Inflammatory macrophage treated with lipopolysaccharide for 4 hours (primary cell): ENCODE measurements at places on chromosomes 3 and 15.

- DNase-seq: no peak
Observed at GRCh38 chr3:174325834-174326700, 533.1 kb upstream of the NAALADL2 start.

DNA sequence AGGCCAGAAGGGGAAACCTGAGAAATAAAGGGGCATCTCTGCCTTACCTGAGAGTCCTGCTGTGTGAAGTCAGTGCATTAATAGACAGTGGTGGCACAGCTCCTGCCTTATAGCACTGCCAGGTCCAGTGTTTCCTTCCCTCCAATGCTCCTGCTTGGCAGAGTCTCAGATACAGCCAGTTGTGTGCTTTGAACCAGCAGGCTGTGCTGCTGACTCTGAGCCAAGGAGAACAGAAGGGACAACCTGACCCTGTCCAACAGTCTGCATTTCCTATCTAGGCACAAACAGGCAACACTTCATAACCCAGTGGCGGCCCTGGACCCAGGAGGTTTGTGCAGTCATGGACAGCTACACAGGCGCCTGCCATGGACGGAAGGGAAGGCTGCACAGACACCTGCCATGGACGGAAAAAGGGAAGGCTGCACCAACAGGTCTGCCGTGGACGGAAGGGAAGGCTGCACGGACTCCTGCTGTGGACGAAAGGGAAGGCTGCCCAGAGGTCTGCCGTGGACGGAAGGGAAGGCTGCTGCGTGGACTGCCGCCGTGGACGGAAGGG lies 33.9 kb upstream of the PLXNA1 start:
- DNase-seq: no peak

DNA sequence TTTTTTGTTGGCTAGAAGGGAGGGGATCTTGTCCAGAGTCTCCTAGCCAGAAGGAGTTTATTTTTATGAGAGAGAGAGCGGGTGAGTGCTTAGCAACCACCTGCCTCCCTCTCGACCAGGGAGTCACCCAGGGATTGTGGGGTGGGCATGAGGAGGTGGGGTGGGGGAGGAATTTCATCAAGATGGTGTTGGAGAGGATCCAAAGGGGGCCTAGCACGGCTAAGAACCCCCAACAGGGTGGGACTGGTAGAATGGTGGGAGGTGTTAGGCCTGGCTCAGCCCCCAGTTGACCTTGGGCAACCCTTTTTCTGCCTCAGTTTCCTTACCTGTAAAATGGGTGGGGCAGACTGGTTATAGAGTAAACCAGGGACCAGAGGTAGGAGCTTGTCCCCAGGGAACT lies 1.8 kb downstream of the SLC6A6 start:
- DNase-seq: no peak

GRCh38 chr3:116388867-116389385 lies 56.4 kb downstream of the LSAMP start:
- DNase-seq: no peak

DNA sequence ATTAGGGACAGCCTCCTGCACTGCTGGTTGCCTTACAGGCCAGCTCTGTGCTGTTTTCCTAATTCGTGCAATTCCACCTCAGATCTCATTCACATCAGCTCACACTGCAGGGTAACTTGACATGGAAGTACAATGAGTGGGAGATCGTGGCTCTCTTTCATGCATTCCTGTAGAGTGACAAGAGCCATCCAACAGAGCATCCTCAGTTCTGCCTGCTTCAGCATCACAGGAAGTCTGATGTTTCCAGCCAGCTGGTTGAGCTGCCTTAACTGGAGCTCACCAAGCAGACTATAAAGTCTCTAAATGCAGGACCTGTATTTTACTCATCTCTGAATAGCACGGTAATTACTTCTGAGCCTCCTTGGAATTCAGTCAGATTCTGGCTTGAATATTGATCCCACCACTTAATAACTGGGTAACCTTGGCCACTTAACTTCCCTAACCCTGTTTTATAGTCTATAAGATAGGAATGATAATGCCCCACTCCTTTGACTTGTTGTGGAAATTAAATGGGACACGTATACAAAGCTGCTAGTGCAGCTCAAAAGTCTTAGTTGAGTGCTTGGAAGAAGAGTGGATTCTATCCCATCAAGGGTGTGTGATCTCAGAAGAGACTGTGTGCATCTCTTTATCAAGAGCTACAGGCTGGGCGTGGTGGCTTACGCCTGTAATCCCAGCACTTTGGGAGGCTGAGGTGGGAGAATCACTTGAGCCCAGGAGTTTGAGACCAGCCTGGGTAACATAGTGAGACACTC lies 1.4 kb upstream of the DIS3L start:
- no peak for DNase-seq

GRCh38 chr15:28935316-28935715 lies 49.5 kb downstream of the APBA2 start:
- DNase-seq: no peak

- DNase-seq: no peak
Observed at GRCh38 chr3:182730675-182731042, 62.6 kb upstream of the ATP11B start.

- no peak for DNase-seq
Observed at GRCh38 chr15:66038387-66039116, 169.3 kb downstream of the RAB11A start.

DNA sequence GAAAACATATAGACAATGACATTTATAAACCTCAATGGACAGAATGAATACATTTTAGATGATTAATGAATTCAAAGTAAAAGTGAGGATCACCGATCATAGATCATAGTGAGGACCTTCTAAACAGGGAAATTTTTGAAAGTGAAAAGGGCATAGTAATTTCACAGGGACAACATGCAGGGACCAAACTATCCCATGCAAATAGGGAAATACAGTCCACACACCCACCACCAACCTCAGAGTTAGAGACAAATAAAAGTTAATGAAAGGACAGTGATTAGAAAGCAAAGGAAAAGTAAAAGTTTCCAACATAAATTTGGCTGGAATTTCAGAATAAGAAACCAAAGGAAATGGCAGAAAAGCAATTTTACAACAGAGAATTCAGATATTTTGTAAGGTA lies 15.4 kb upstream of the CHRNA7 start:
- no peak for DNase-seq

- DNase-seq: peak; percentile 36
Observed at GRCh38 chr3:23991306-23991682, 46.2 kb downstream of the NR1D2 start.

- no peak for DNase-seq
Observed at GRCh38 chr15:24944954-24945353, 9.8 kb upstream of the SNRPN start.

DNA sequence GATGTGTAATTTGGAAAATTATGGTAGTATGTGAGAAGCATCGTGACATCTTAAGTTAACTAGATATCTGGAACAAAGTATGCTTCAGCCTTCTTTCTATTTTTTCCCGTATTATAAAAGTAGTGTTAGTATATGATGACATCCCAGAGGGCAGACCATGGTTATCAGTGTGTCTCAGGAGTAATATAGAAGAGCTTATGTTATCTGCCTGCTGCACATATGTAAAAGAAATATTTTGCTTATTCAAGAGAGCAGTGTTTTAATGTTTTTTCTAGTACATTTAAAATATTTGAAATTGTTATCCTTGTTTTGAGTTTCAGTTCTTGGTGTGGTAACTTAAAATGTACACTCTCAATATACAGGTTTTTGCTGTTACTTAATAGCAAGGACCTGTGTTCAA lies 24.1 kb downstream of the PLCL2 start:
- no peak for DNase-seq

GRCh38 chr15:100880897-100881242 lies 1.2 kb downstream of the ALDH1A3 start:
- no peak for DNase-seq

- DNase-seq: no peak
Observed at GRCh38 chr3:52600258-52600657, 63.9 kb downstream of the UQCC5 start.

DNA sequence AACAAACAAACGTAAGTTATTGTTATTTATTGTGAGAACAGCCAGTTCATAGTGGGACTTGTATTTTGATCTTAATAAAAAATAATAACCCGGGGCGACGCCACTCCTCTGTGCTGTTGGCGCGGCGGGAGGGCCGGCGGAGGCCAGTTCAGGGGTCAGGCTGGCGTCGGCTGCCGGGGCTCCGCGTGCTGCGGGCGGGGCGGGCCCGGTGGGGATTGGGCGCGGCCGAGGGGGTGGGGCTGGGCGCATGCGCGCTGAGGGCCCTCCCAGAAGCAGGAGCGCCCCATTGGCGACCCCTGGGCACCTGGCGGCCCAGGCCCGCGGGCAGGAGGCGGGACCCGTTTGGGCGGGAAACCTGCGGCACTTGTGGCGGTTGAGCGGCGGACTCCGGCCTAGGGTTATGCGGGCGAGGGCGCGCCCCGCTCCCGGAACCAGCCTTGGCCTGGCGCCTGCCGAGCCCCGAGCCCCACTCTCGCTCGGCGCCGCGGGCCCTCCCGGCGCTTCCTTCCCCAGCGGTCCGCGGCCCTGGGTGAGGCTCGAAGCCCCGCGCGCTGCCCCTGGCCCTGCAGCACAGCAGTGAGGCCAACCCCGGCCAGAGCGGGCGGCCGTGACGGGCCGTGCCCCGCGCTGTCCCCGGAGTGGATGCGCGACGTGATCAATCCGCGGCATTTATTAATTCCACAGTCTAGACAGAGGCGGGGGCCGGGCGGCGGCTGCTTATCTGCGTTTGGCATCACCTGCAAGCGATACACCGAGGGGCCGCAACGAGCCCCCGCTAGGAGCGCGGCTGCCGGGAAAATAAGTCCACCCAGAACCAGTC lies 6.0 kb downstream of the ISL2 start:
- DNase-seq: no peak

GRCh38 chr3:139016430-139017048 lies 4.2 kb downstream of the PRR23B start:
- DNase-seq: no peak

DNA sequence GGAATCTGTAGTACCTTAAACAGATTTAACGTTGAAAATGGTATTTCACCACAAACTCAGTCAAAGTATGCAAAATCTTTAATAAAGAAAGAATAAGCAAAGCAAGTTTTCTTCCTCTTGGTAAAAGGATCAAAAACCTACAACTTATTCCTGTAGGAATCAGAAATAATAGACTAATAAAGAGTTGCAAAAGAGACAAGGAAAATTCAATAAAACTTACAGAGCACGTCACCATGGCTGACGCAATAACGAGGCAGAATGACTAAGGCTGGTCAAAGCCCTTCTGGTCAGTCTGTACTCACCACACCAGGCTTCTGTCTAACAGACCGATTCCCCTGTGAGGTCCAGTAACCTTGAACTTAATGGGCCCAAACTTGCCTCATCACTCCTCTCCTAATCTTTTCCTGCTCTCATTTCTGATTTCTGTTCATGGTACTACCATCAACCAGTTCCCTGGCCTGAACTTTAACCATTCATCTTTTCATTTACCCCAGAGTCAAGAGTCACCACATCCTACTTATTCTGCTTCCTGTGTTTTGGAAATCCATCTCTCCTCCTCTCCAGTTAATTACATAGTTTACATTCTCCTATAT lies 5.0 kb downstream of the MASP1 start:
- DNase-seq: peak; percentile 57

DNA sequence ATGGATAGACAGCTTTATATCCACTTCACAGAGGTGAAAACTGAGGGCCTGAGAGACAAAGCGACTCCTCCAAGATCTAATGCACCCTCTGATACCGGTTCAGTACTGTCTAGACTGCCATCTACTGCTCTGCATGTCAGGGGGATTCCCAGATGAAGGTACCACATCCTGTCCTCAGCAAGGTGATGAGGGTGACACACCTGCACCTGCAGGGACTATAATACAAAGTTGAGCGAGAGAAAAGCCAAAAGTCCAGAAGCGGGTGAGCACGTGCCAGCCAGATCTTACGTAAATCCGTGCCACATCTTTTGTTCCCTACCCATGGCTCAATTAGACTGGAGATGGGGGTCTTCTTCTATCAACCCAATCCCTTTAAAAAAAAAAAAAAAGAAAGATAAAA lies 32.4 kb upstream of the HES1 start:
- DNase-seq: no peak

GRCh38 chr3:181567311-181568075 lies 144.2 kb upstream of the SOX2 start:
- no peak for DNase-seq

GRCh38 chr3:41997702-41998550 lies 36.0 kb upstream of the ULK4 start:
- no peak for DNase-seq

- DNase-seq: no peak
Observed at GRCh38 chr3:46542344-46542743, 23.8 kb downstream of the LRRC2 start.

DNA sequence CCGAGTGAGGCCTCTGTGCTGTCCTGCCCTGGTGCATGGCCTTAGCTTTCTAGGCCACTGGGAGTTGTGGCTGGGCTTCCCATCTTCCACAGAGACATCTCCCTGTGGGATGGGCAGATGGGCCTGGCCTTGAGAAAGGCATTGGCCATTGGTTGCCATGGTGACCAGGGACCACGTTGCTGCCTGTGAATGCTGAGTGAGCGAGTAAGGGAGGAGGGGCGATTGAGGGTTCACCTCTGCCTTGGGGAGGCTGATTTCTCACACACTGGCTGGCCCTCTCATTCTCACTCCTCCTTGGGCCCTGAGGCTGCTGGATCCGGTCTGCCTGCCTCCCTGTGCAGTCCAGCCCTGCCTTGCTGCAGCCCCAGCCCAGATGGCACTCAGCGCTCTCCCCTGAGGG lies 26.4 kb upstream of the DOCK3 start:
- DNase-seq: no peak

GRCh38 chr15:52805351-52806283 lies 15.5 kb upstream of the ONECUT1 start:
- DNase-seq: no peak

DNA sequence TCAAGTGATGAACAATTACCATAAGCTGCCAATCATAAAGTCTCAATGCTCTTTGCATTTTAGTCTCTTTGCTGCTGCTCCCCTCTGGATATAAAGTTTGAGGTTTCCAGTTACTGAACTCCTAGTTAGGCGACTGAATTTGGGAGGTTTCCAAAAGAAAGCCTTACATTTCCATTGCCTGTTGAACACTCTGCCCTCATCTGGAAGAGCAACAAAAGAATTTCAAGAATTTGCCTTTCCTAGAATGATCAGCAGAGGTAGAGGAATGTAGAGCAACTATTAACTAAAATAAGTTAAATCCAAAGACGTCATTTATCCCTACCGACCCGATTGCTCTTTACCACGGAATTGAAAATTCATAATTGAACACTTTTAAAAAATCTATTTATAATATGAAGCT lies 53.4 kb upstream of the PRICKLE2 start:
- no peak for DNase-seq

DNA sequence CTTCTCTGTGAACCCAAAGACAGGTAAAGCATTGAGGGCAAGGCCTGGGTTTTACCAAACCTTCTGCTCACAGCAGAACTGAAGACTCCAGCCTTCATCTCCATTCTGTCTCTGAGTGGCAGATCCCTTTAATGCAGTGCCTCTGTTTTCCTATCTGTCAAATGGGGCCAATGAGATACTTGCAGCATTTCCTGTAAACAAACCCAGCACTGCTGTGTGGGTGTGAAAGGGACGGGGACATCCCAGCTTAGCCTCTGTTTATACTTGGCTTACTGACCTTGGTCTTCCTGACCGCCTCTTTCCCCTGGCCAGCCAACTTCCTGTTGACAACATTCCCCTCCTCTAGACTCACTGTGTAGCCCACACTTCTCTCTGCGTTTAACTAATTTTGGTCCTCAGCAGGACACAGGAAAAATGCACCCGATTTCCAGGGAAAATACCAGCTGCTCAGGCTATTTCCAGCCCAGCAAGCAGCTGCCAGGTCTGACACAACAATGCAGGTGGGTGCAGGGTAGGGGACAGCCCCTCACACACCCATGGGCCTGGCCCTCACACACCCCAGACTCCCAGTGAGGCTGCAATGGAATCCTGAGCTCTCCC lies 105.9 kb upstream of the HERC1 start:
- DNase-seq: peak; percentile 70

- peak; percentile 76 for DNase-seq
Observed at GRCh38 chr3:131960324-131960723, 74.5 kb downstream of the CPNE4 start.

GRCh38 chr3:137106612-137107240 lies 148.9 kb downstream of the IL20RB start:
- DNase-seq: no peak
